ENCODE measurements at places on chromosomes 12 and 14.

DNA sequence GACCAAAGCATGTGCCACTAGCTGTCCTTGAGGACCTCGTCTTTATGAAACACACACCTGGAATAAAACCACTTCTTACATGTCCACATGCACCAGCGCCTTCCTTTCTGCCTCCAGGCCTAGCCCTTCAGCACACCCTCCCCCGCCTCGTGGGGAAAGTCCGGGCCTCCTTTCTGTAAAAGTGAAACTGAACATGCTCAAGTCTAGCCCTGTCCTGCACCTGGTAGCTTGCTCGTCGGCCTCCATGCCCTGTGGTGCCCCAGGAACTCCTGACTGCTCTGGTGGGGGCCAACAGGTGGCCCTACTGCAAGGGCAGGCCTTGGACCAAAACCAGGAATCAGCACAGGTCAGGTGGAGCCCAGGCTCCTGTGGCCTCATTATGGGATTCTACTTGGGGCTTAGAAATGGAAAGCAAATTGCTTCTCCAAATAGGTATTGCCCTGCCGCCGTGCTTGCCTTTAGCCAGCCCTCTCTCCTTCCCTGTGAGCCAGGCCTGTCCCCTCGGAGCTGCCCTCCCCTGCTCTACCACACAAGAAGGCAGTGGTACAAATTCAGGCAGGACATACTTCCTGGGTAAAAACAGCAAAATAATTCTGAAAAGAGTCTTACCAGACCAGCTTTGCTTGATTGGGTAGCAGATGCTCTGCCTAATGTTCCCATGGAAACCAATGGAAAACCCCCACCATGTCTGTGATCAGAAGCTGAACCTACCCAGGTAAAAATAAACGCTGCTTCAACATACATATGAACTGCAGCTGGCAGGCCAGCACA lies 43.5 kb downstream of the ERH start:
- peak; percentile 91 for DNase-seq

DNA sequence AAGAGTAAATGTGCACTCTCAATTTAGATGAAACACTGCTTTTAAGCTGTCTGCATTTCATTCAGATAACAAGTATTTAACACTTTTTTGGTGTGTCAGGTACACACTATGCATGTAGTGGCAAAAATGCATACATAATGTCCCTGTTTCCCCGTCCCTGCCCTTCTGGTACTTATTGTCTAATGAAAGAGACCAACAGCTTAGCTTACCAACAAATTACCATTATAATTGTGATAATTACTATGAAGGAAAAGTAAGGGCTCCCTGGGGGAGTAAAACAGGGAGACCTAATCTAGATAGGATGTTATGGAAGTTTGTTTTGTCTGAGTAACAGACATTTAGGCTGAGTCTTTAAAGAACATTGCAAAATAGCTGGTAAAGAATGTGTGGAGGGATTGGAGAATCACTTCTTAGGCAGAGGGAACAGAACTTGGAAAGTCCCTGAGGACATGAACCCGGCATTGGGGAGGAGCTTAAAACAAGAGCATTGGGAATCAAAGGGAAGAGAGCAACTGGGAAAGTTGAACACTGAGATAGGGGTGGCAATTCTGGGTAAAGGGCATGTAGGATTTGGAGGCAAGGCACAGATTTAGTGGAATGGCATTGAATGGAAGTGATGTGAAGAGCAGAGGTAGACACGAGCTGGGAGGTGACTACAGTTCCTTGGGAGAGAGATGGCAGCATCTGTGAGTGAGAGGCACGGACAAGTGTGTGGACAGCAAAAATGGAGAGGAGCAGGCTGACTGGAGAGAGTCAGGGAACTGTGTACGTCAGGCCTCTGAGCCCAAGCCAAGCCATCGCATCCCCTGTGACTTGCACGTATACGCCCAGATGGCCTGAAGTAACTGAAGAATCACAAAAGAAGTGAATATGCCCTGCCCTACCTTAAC lies 181.6 kb downstream of the GRIP1 start:
- no peak for DNase-seq

DNA sequence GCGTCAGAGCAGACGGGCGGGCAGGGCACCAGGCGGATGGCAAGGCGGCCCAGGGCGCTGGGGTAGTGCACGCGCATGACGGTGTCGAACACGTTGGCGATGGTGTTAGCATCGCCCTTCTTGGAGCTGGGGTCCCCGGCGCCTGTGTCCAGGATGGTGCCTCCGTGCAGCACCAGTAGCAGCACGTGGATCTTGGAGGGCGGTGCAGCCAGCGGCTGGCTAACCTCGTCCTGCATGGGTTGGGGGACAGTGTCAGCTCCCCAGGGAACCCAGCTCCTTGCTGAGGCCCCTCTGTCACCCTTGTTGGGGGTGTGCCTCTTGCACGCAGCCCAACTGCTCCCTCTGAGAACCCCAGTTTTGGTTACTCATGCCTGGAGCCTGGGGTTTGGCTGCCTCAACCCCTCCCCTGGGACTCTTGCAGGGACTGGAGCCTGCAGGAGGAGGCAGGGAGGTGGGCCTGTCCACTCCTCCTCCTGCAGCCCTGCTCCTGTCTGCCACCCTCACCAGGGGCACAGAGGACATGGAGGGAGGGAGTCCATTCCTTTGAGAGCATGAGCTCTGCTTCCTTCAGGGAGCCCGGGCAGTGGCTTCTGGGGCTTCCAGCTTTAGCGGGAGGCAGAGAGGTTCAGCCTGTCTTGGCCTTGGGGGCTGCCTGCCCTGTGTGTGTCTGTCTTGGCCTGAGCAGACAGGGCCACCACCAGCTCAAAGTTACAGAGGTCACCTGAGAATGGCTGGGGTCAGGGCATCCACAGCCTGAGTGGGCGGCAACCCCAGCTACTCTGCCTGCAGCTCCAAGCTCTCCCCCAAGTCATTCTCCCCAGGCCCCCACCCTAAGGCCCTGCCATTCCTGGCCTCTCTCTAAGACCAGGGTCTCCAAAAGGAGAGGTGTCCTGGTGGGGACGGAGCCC lies 17.1 kb downstream of the ARL6IP4 start:
- no peak for DNase-seq

DNA sequence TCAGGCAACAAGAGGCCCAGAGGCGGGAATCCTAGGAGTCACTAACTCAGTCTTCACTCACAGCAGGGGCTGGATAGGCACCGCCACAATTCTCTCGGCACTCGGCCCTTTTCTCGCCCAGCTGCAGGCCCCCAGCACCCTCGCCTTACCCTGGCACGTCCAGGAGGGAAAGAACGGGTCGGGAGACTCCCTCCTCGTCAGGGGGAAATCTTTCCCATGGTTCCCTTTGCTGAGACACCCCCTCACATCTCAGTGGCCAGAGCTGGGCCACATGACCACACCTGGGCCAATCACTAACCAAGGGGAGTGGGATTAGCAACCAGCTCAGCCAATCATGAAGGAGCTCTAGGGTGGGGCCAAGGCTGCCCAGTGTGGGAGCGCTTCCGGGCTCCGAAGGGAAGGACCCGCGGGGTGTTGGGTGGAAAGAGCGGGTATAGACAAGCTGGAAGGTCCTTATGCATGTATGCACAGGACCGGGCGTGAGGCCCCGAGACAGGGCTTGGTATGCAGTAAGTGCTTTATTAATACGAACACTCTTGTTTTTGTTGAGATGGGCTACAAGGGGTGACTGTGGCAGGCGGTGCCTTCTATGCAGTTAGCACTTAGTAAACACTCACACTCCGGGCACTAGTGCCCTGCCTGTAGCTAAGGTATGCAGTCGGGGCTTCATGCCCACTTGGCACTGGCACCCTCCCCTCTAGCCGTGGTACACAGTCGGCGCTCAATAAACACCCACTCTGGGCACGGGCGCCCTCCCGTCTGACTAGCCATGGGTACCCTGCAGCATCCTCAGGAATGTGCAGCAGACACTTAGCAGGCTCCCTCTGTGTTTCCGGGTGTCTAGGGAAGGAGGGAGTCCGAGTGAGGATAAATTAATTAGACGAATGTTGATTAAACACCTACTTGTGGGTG lies 40.3 kb downstream of the ADGRD1 start:
- DNase-seq, result no peak

GRCh38 chr12:63978519-63978918 lies 134.0 kb downstream of the SRGAP1 start:
- no peak for DNase-seq

GRCh38 chr14:94932589-94932988 lies 162.7 kb upstream of the GSC start:
- no peak for DNase-seq

GRCh38 chr12:100138048-100138802 lies 4.4 kb downstream of the BLTP3B start:
- DNase-seq, result peak; percentile 34

GRCh38 chr12:79250186-79250585 lies 385.6 kb downstream of the SYT1 start:
- no peak for DNase-seq

GRCh38 chr12:58529897-58530741 lies 390.2 kb downstream of the LRIG3 start:
- DNase-seq, result no peak

DNA sequence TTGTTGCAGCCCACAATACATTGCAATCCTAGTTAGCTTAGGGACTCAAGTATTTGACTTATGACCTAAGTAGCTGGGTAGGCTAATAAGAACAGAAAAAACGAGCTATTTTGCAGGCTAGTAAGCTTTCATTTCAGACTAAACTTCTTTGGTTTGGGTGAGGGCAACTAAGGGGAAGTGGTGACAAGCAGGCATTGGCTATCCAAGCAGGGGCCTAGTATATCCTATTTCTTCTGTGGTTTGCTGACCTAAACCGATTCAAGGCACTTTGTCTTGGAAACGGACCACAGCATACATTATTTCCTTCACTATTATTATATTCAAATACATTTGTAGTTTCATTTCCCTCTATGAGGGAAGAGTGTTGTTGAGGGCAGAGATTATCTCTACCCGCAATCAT lies 21.6 kb upstream of the SLC5A8 start:
- DNase-seq, result peak; percentile 71

DNA sequence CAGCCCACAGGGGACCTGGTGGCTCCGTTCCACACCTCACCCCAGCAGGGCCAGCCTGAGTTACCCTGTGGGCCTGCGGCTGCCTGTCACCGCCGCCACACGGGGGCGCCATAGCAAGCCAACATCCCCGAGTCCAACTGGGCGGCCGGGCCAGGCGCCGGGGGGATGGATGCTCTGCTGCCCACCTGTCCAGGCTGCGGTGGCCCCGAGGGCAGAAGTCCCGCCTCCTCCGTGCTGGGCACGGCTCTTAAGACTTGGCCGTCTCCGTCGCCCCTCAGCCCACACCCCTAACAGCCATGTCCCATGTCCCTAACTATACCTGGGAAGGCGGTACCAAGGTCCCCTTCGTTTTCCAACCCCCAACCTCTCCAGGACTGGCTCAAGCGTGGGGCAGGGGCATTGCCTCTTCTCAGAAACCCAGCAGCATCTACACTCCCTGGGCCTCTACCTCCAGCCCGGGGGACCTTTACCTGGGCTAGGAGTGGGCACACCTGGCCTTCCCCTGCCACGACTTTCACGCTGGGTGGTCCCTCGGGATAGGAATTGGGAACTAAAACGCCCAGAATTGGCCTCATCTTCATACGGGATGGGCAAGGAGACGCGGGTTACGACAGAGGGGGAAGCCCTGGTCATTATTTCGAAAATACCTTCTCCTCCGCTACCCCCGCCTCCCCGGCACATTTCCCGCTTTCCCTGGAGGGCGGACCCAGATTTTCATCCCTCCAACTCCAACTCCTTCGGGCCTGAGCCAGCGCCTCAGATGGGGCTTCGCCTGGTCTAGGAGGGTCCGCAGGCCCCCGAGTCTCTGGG lies 1.1 kb upstream of the CYP46A1 start:
- DNase-seq, result peak; percentile 82

DNA sequence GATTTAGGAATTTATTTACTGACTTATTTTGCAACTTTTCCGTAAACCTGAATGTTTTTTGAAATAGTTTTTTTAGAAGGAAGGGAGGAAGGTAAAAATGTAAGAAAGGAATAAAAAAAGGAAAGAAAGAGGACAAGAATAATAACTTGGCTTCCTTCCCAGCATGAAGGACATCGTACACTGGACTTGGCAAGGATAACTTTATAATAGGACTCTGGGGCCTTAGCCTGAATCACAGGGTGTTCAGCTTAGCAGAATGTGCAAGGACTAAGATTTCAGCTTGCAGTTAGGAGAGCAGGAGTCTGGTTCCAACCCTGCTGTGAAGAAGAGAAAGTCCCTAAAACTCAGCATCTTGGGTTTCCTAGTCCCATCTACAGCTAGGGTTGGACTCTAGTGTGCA lies 1053.3 kb downstream of the VRK1 start:
- no peak for DNase-seq

DNA sequence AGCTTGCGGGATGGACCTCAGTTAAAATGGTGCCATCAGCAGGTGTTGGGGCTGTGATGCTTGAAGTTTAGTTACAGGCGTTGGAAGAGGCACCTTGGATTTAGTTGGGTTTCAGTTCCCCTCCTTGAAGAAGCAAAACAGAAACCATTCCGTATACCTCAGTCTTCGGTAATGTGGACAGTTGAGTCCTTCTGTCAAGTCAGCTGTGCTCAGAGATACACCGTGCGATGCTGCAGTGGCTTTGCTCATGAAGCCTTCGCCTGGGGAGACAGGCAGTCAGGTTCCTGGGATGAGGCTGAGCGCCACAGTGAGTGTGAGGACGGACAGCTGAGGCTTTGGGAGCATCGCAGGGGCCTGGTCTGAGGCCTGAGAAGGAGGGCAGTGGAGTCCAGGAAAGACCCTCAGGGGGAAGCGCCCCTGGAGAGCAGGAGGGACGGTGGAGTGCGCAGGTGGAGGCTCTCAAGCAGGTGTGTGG lies 7.4 kb downstream of the RAN start:
- DNase-seq, result peak; percentile 82

GRCh38 chr12:58767496-58767895 lies 152.8 kb downstream of the LRIG3 start:
- no peak for DNase-seq

DNA sequence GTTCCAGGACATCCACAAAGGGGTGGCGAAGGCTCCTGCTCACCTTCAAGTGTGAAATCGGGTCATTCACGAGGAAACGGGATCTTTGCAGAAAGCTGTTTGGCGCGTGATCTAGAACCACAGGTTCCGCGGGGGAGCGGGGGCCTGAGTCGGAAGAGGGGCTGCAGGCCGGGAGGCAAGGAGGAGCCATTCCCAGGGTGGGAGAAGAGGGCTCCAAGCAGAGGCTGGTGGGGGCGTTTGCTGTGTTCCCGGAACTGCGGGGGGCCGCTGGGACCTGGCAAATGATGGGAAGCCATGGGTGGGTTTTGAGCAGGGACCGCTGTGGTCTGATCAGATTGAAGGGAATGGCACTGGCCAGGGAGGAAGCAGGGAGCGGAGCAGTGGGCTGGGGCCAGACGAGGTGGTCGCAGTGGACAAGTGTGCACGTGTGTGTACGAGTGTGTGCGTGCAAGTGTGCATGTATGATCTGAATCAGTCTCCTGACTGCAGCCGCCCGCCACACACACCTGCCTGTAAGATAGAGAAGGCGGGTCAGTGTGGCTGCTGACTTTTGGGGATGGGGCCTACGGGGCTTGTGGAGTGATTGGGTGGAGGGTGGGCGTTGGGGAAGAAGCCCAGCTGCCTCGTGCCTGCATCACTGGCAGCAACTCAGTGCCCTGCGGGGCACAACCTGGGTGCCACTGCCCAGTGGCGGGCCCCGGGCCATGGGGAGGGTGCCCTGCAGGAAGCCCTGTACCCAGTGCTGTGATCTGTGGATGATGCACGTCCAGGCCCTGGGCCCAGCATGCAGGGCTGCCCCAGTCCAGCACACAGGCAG lies 141.9 kb downstream of the KIF26A start:
- no peak for DNase-seq

GRCh38 chr12:46027172-46027571 lies 36.8 kb upstream of the SCAF11 start:
- DNase-seq, result no peak
